ENCODE measurements at places on chromosomes 7 and 10.

GRCh38 chr10:133018491-133018890, 69.2 kb upstream of the ADGRA1 start:
- no peak for DNase-seq

GRCh38 chr10:113030453-113030852, 80.4 kb downstream of the TCF7L2 start:
- DNase-seq, result no peak

- no peak for DNase-seq
Observed at GRCh38 chr10:35324196-35324595, 12.1 kb upstream of the CCNY start.

DNA sequence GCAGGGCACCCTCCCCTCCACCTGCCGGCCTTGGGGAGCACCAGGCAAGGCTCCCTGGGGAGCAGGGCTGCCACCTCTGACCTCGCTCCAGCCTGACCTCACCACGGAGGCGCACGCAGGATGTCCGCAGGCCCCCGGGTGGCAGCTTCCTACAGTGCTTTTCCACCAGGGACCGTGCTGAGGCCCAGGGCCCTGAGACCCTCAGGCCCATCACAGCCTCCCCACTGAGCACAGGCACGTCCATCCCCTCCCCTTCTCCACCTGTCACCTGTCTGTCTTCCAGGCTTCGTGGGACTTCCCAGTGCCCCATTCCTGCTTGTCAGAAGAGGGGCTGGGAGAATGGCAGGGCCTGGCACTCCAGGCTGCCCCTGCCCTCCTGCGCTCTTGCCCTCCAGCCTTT, 90.1 kb downstream of the LHPP start:
- DNase-seq, result no peak

GRCh38 chr7:133912916-133913697, 214.0 kb upstream of the LRGUK start:
- DNase-seq, result no peak

DNA sequence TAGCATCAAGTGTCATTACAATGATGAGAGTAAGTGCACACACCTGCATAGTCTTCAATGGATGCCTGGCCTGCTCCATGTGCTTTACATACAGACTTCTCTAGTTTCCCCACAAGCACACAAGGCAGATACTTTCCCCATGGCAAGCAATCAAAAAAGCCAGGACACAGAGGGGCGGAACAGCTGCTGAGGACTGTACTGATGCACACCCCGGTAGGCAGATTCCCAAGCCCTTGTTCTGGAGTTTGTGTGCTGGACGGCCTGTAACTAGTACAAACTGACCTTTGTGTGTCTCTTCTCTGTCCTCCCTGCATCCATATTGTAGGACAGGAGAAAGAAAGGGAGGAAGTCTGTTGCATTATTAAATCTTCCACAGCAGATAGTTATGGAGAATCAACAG, 25.8 kb downstream of the UBE2D4 start:
- no peak for DNase-seq

GRCh38 chr7:11153694-11154093, 180.0 kb downstream of the PHF14 start:
- DNase-seq, result no peak

DNA sequence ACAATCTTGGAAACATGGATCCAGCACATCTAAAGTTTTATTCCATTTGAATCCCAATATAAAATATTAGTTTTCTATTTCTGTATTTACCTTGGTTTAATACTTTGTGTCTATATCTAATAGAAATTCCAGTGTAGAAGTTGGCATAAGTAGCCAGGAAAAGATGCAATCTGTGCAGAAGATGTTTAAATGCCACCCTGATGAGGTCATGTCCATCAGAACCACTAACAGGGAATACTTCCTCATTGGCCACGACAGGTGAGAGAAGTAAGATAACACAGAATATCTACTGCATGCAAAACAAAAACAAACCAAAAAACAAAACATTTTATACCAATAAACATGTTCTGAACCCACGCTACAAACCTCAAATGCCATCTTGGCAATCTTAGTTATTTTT, 15.7 kb downstream of the PLEKHS1 start:
- no peak for DNase-seq

DNA sequence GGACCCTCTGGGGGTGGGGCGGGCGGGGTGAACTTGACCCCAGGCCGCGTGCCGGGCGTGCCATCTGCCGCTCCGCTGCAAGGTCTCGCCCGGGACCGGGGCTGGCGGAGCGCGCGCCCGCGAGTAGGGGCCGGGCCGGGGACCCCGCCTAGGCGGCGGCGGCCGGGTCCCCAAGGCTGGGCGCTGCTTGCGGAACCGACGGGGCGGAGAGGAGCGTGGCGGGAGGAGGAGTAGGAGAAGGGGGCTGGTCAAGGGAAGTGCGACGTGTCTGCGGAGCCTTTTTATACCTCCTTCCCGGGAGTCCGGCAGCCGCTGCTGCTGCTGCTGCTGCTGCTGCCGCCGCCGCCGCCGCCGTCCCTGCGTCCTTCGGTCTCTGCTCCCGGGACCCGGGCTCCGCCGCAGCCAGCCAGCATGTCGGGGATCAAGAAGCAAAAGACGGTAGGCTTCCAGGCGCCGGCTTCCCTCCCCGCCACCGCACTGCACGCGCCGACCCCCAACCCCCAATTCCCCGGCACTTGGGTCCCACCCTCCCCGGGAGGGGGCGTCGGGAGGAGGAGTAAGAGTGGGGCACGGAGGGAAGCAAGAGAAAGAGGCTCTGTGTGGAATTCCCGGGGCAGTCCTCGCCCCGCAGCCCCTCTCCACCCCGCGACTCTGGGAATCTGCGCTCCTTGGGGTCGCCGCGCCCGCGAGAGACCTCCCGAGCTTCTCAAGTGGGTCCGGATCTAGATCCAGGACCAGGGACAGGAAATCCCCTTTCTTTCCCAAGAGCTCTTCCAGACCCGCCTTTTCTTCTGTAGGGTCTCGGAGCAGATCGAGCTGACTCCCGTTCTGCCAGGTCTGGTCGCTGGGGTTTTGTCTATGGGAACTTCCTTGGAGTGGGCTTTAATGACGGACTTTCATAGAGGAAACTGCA, at the start of gene PAPSS2:
Gene PAPSS2 (plus strand): TSS at position 308 of the 913 bp plus-strand sequence. CDS start 104 bp downstream, at position 412.
- peak; percentile 39 for DNase-seq

DNA sequence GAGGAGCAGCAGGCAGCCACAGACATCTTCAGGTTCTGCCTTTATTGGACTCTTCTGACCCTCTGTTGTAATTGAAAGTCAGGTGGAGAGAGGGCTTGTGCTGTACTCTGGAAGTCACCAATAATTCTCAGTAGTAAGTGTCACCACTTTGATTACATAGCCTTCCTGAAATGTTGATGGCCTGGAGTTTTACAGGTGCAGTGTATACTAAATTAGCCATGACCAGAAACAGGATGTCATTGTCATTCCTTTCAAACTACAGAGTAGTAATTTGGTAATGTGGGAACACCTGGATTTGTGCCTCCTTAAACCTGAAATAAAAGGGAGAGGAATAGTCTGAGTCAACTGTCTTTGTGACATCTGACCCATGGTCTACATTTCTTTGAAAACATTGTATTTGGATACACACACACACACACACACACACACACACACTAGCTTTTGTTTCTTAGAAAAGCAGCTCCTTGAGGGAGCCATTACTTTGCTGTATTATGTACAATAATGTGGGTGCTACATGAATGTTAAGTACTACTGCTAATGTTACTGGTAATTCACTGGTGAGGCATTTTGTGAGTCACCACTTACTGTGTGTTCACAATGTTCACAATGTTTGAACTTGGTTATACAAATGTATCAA, 19.6 kb downstream of the ARL4A start:
- no peak for DNase-seq

- no peak for DNase-seq
Observed at GRCh38 chr10:4371691-4372295, 454.2 kb upstream of the AKR1E2 start.

DNA sequence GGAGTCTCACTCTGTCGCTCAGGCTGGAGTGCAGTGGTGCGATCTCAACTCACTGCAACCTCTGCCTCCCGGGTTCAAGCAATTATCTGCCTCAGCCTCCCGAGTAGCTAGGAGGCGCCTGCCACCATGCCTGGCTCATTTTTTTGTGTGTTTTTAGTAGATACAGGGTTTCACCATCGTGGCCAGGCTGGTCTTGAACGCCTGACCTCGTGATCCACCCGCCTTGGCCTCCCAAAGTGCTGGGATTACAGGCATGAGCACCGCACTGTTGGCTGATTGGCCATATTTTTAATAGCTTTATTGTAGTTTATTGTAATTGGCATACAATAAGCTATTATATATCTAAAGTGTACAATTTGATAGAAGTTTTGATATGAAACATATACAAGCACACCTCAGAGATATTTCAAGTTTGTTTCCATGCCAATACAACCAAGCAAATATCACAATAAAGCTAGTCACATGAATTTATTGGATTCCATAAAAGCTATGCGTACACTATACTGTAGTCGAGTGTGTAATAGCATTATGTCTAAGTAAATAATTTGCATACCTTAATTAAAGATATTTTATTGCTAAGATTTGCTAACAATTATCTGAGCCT, 5.6 kb downstream of the PLEKHS1 start:
- no peak for DNase-seq
